ENCODE measurements at places on chromosomes 4 and X.
A peak's percentile ranks its signal among the peaks of the same experiment; 100 is the strongest.

GRCh38 chr4:140637836-140638235, 69.1 kb upstream of the UCP1 start:
- no peak for DNase-seq

DNA sequence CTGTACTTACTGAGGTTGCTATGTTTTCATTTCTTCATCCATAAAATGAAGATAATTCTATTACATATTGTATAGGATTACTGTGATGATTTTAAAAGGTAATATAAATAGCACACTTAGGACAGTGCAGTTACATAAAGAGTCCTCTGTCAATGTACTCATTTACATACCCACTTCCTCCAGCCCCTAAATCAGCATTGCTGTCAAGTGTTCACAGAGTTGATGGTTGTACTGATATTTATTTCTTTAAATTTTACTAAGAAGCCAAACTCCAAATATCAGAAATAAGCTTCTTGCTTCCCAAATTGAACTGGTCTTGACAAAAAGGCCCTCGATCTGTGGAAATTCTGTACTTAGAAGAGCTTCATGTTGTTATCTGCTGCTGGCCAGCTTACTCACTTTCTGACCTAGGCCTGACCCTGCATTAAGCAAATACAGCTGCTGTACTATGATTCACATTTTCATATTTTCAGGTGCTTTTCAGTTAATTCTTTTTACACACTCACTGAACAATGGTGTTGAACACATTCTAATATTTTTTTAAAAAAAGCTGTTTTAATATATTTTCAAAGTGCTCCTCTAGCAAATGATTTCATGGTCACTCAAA, 259.6 kb downstream of the UNC5C start:
- DNase-seq, result peak; percentile 35

- DNase-seq, result no peak
Observed at GRCh38 chrX:119417376-119417775, 18.2 kb downstream of the SLC25A43 start.

GRCh38 chr4:149176039-149176438, 639.6 kb downstream of the IQCM start:
- DNase-seq, result no peak

DNA sequence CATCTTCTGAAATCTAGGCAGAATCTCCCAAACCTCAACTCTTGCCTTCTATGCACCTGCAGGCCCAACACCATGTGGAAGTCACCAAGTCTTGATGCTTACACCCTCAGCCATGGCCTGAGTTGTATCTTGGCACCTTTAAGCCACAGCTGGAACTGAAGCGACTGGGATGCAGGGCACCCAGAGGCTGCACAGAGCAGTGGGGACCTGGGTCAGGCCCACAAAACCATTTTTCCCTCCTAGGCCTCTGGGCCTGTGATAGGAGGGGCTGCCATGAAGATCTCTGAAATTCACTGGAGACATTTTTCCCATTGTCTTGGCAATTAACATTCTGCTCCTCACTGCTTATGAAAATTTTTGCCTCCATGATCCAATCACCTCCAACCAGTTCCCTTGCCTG, 1388.5 kb downstream of the ADGRL3 start:
- DNase-seq, result no peak

- peak; percentile 69 for DNase-seq
Observed at GRCh38 chrX:103356130-103356798, at the start of gene TCEAL9. TSS of gene TCEAL9 (plus strand) at chrX:103356506. CDS start at chrX:103357685, 1,179 bp downstream.
